Activated CD4-positive, CD25-positive, alpha-beta regulatory T cell treated with anti-CD3 and anti-CD28 coated beads, Interleukin-2, amount 50 U/mL, for 24 hours (primary cell): ENCODE measurements at places on chromosomes 3 and 15.

GRCh38 chr15:57296473-57297162, 79.7 kb upstream of the CGNL1 start:
- no peak for ATAC-seq

DNA sequence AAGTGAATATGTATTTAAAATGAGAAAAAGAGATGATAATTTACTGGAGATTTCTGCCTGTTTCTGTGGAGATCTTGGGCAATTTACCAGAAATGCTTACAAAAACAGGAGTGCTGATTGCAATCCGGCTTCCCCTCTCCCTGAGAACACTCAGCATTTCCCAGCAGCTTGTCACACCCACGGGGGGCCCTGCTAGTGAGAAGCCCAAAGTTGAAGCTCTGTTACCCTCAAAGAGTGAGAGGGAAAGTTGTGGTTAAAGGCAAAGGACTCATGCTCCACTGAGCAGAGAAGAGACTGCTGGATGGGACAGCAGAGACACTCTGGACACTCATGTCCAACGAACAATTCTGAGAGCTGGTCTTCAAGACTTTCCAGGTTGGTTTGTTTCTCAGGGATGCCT, 2.9 kb downstream of the MCTP2 start:
- no peak for ATAC-seq

DNA sequence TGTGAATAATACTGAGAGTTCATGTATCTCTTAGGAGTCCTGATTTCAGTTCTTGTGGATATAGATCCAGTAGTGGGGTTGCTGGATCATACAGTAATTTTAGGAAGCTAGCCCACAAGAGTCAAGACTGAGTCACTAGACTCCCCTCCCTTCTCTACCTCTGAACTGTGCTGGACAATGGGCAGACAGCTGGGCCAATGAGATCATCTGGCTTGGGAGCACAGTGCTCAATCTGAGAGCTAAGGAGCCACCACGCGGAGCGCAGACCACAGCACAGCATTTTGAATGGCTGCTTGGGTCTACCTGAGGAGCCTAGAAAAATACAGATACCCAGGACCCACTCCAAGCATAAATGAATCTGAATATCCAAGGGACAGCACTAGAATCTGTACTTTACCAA, 32.5 kb downstream of the WNT5A start:
- no peak for ATAC-seq

- ATAC-seq, result no peak
Observed at GRCh38 chr3:9102240-9102981, 139.1 kb upstream of the RAD18 start.

DNA sequence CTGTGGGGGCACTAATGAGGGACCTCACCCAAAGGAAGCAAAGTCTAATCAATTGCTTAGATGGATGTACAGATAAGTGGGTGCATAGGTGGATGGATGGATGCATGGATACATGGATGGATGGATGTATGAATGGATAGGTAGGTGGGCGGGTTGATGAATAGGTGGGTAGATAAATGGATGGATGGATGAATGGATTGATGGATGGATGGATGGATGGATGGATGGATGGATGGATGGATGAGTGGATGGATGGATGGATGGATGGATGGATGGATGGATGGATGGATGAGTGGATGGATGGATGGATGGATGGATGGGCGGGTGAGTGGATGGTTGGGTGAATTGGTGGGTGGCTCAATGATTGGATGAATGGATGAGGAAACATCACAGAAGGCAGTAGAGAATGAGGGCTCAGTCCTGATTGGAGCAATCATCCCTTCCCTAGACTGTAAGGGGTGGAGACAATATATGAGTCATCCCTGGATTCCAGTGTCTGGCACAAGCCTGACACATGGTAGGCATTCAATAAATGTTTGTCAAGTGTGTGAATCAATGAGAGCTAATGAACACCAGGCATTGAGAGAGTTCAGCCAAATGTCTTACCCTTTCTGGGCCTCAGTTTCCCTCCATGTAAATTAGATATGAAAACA, 40.4 kb upstream of the PXYLP1 start:
- ATAC-seq, result no peak

- ATAC-seq, result no peak
Observed at GRCh38 chr3:54026543-54026942, 95.8 kb upstream of the CACNA2D3 start.

DNA sequence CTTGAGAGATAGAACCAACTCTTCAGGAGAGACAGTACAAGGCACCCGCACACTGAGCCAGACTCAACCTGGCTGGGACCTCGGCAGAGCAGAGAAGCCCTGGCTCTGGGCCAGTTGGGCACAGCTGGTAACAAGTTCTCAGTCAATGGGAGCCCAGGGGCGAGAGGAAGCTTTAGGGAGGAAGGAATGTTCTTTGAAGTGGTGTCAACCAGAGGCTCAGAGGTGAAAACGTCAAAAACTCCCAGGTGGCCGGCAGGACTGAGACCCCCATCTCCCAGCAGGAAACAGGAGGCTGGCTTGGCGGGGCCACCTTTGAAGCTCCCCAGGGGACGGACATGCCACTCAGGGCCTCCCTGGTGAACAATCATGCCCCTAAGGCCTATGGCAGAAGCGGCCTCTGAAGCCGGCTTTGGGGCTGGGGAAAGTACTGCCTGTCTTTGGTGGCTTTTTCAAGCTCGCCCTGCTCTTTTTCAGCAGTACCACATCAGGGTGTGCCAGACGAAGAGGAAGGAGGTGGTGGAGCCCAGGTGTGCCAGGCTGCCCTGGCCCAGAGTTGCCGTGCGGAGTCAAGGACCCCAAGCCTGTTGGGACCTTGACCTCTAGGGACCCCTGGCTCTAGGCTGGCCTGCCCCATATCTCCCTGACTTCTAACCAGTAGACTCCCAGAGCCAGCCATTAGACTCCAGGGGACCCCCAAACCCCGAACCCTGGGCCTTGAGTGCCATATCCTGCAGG, 16.7 kb upstream of the TBC1D21 start:
- ATAC-seq, result no peak

GRCh38 chr3:10547841-10548783, 42.7 kb upstream of the ATP2B2 start:
- ATAC-seq, result no peak

GRCh38 chr15:73518180-73518862, 75.4 kb downstream of the REC114 start:
- ATAC-seq, result no peak

DNA sequence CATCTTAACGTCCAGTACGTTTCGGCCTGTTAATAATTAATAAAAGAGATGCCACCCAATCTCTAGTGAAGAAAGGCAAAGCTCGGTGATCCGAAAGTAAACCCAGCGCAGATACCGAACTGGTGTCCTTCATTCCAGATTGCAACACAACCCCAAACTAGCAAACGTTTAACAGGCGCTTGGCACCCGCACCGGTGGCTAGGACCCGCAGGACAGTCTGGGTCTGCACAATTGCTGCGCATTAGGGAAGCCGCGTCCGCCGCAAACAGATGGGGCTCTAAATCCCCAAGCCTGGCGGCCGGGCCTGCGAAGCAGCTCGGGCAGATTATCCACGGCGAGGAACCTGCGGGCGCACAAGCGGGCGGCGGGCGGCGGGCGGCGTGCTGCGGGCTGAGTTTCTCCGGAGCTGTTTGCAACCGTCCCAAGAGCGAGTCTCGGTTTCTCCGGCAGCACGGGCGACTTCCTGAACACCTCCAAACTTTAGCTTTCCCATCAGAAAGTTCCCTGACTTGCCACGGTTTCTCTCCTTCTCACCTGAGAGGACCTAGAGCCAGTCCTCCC, 112.1 kb upstream of the ICE2 start:
- no peak for ATAC-seq

GRCh38 chr3:44120721-44121582, 120.7 kb upstream of the TOPAZ1 start:
- ATAC-seq, result no peak

GRCh38 chr15:96262549-96263489, 67.7 kb upstream of the NR2F2 start:
- ATAC-seq, result no peak

GRCh38 chr3:142647856-142648255, 51.7 kb downstream of the PLS1 start:
- ATAC-seq, result no peak

GRCh38 chr3:50630394-50630793, 13.4 kb downstream of the MAPKAPK3 start:
- ATAC-seq, result no peak

- no peak for ATAC-seq
Observed at GRCh38 chr3:43874731-43875130, 184.0 kb downstream of the ABHD5 start.

- ATAC-seq, result no peak
Observed at GRCh38 chr3:139954146-139954860, 19.3 kb downstream of the CLSTN2 start.

DNA sequence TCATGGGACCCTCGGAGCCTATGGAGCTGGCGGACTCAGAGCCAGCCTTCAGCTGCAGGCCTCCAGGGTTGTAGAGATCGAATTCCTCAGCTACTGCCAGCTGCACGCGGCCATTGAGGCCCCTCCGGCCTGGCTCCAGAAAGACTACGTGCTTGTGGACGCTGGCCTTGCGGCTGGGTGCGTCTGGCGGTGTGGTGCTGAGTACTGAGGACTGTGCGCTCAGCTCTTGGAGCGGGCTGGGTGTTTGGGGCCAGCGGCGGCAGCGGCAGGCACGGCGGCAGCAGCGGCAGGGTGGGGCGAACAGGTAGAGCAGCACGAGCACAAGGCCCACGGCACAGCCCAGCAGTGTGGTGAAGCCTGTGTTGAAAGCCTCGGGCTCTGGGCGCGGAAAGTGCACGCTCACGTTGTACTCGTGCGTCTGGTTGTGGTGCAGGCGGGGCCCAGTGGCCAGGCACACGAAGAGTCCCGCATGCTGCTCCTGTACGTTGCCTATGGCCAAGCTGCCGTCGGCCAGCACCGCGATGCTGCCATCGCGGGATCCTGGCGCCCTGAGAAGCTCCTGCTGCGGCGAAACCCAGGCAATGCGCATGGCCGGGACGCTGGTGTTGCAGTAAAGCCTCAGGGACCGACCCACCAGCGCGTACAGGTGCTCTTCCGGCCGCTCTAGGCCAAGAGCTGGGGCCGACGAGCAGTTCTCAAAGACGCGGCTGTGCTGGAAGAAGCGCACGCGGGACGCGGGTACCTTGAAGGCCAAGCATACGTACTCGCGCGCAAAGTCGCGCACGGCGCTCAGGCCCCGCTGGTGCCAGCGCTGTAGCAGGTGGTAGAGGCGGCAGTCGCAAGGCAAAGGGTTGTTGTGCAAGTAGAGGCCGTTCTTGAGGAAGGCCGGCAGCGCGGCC, 1.3 kb downstream of the AMIGO3 start:
- no peak for ATAC-seq

DNA sequence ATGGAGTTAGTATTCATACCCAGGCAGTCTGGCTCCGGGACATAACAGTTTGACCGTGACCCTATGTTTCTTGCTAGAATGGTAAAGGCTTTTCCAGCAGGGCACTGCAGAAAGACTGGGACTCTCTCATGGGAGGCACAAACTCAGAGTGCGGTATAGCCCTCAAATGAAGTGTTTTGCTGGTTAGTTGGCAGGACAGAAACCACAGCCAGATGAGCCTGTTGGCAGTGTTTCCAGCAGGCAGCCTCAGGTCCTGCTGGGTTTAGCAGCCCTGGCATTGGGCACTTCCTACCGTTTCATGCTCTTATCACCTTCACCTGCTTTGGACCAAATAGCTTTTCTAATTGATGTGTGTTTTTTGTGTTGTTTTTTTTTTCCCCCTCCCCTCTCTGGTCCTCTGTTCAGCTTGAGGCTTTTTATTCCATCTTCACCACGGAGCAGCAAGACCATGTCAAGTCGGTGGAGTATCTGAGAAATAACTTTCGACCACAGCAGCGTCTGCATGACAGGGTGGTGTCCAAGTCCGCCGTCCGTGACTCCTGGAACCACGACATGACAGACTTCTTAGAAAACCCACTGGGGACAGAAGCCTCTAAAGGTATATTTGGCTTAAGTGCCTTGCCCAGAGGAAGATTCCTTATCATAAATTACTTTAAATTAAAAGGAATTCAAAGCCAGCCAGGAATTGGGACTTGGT, 205.6 kb downstream of the FEZF2 start:
- no peak for ATAC-seq

DNA sequence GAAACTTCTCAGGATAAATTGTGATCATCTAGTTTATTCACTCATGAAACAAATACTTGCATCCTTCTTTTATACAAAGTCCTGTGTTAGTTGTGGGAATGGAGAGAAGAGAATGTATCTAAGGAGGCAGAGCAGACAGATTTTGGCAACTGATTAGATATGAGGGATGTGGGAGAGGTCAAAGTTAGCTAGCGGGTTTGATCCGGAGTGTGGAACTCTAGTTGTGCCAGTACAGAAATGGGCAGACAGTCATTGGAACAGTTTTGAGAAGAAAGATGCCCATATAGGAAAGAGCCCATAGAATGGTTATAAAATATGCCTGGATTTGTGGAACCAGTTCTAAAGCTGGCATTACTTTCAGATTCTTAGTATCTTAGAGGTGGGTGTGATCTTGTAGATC, 141.1 kb downstream of the FNDC3B start:
- ATAC-seq, result no peak

- no peak for ATAC-seq
Observed at GRCh38 chr15:25368850-25369249, 70.0 kb downstream of the UBE3A start.

DNA sequence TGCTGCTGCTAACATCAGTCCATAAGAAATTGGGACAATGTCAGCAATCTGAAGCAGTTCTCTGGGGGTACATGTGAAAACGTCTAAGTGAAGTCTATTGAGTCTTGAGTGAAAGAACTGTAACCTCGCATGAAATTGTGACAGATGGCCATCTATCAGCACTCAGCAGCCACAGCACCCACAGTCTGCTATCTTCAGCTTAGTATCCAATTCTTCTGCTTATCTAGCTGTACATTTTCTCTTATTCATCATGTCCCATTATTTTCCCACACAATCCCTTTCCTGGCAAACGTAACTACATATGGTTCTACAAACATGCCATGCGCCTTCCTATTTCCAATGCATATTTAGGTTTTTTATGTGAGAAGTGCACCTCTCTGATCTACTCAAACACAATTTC, 629.7 kb downstream of the NTRK3 start:
- no peak for ATAC-seq

GRCh38 chr15:74374648-74375302, 7.3 kb upstream of the CYP11A1 start:
- ATAC-seq, result no peak

- ATAC-seq, result no peak
Observed at GRCh38 chr3:141410846-141411245, 42.5 kb downstream of the ZBTB38 start.

DNA sequence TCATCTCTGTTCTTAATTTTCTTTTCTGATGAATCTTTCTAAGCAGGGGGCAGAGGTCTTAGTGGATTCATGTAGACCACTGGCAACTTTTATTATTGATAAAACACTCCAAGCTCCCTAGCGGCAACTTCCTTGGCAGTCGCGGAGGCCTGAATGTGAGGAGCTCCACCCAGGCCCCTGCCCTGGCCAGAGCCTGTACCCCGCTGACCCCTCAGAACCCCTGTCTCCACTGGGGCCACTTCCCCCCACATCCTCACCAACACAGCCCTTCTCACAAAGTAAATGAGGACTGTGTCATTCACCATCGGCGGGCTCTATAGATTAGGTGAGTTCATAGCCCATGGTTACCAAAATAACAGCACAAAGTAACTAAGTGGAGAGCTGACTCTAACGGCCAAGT, 111.6 kb downstream of the TPRA1 start:
- no peak for ATAC-seq
